ELR (cell line): ENCODE measurements at places on chromosomes 3 and 15.

DNA sequence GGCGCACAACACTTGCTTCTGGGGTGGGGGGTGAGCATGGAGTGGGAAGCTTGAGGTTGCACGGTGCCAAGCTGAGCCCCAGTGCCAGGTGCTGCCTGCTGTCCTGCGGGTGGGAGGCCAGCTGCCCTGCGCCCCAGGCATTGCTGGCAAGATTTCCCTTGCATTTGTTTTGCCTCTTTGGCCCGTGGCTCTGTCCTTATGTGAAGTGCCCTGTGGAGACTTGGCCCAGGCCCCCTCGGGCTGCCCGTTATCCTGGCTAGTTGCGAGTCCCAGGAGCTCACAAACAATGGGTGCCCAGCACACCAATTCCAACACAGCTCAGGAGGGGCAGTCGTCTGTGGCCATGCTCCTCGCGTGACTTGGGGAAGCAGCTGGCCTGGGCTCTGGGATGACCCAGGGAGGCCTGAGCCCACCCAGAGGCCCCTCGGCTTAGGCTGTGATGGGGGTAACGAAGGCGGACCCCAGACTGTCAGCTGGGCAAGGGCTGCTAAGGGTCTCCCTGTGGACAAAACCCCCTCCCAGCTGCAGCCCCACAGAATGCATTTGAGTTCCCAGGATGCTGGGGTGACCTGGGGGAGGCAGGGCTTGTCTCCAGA lies 5.9 kb downstream of the C3orf22 start:
- DNase-seq = no peak

DNA sequence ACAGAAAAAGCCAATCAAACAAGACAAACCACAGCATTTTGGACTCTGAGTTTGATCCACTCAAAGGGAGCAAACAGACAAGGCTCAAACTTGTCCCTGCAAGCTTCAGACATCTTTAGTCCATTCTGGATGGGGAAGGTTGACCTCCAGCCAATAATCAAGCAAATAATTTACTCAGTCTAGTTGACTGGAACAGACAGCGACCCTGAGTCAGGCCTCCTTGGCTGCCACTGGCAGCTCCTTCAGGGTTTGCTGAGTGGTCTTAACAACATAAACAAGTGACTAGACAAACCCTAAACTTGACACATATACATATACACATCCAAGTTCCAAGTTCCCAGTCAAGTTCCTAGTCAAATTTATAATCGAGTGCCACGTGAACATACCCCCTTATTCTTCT lies 313.9 kb downstream of the POLQ start:
- DNase-seq = no peak

DNA sequence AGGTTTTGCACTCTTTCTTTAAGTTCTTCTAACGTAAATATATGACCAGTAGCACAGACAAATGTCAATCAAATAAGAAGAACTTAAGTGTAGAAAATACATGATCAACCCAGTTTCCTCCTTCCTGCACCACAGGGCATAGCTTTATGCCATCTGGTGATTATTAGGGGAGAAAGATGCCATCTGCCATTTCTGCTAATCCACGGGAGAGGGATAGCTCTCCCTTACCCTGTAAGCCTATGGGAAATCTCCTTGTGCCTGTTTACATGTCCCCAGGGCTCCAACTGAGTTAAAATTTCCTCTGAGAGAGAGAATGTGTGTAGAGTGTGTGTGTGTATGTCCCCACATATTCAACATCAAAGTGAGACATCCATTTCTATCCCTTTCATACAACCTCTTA lies 135.9 kb downstream of the RSL24D1 start:
- no peak for DNase-seq

GRCh38 chr3:98655666-98656065 lies 62.3 kb upstream of the CPOX start:
- DNase-seq = peak; percentile 66

DNA sequence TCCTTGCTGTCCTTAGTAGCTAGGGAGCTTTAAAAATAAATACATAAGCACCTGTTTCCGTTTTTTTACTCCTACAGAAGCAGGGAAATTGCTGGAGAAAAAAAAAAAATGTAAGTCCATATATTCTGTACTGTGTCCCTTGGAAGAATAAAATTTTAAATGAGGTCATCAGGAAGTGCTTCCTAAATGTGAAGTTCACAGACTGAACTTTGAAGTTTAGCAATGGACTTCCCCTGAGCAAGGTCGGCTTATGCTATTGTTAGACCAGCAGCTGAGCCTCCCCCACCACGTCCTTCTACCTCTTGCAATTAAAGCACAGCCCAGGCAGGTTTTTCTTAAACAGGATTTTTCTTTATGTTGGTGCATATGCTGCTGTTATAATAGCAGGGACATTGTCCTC lies 26.3 kb downstream of the LIPC start:
- DNase-seq = no peak
